ENCODE measurements at places on chromosomes 4 and X. TPM values are rescaled to one million over a fixed set of nuclear protein-coding genes. Genes with fewer than 3 reads are reported as not detected.

The MAGEA9 gene
- total RNA-seq = not detected

DNA sequence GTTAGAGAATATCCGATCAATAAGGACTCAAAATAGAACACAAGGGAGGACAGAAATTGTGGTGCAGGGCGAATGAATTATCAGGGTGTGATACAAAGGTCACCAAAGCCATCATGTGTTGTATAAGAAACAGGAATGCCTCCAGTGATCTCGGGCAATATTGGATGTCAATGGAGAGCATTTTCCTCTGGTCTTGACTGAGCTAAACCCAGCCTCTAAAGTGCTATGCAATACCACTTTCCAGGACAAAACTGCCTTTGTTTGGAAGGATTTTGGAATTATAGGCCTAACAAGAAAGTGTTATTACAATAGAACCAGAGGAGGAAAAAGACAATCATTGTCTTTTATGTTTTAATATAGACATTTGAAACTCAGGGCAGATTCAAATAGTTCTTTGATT lies 281.7 kb downstream of the CHM start:
- no peaks in the 10 kb centered on the region for H3K36me3 ChIP-seq
- no peak overlapping the region for H3K4me3 ChIP-seq
- no peak for DNase-seq
- H3K27me3 ChIP-seq = no peaks in the 10 kb centered on the region
- no peak overlapping the region for H3K27ac ChIP-seq

GRCh38 chr4:182174979-182175378 lies 68.2 kb upstream of the TENM3 start:
- no peak overlapping the region for H3K4me3 ChIP-seq
- DNase-seq = no peak
- H3K36me3 ChIP-seq = no peaks in the 10 kb centered on the region
- peaks cover 29% of the 10 kb centered on the region for H3K4me1 ChIP-seq
- H3K27ac ChIP-seq = no peak overlapping the region

GRCh38 chrX:47704736-47705135 lies 45.8 kb upstream of the UXT start:
- H3K4me3 ChIP-seq = no peak overlapping the region
- no peak for DNase-seq
- no peak overlapping the region for H3K27ac ChIP-seq

The MXRA5 gene
- 6.4 TPM for total RNA-seq

- 0 out of 2 replicates have a peak, but pooled peaks cover 4% of the 10 kb centered on the region for H3K36me3 ChIP-seq
- no peak for DNase-seq
- no peak overlapping the region for H3K4me3 ChIP-seq
- H3K4me1 ChIP-seq = peaks cover 25% of the 10 kb centered on the region
These were observed 134.4 kb downstream of the AFF1 start for GRCh38 chr4:87069037-87069742.

The FHL1 gene
- total RNA-seq = 735 TPM

The EDA2R gene
- total RNA-seq = 22.7 TPM

The LANCL3 gene
- total RNA-seq = not detected

The PPBP gene
- total RNA-seq = not detected

DNA sequence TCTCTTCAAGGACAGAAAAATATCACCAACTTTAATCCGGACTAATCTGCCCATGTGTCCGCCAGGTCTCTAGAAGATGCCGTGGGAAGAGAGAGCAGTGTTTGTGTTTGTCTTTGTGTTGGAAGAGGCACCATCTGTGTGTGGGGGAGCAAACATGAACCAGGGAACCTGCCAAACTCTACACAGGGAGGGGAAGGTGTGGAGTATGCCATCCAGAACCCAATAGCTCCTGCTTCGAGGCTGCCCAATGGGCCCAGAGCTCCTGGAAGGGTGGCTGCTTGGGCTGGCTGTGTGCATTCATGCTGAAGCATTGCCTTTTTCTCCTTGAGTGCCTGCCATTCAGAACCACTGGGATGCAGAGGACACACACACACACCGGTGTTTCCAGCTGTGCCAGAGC lies 536.2 kb downstream of the MID1IP1 start:
- no peak overlapping the region for H3K27ac ChIP-seq
- no peak for DNase-seq
- no peaks in the 10 kb centered on the region for H3K4me1 ChIP-seq
- no peak overlapping the region for H3K4me3 ChIP-seq
- H3K36me3 ChIP-seq = no peaks in the 10 kb centered on the region

- H3K36me3 ChIP-seq = no peaks in the 10 kb centered on the region
- H3K4me3 ChIP-seq = no peak overlapping the region
- peaks cover 3% of the 10 kb centered on the region for H3K27me3 ChIP-seq
- no peak for DNase-seq
These were observed 83.6 kb downstream of the PARM1 start for GRCh38 chr4:75016472-75016871.

GRCh38 chrX:48522291-48522690 lies 683 bp downstream of the EBP start:
- H3K27ac ChIP-seq = peak overlapping the region; percentile 62
- H3K27me3 ChIP-seq = peaks cover 3% of the 10 kb centered on the region
- H3K4me3 ChIP-seq = peak overlapping the region; percentile 91
- peaks cover 15% of the 10 kb centered on the region for H3K4me1 ChIP-seq

The PRKG2 gene
- total RNA-seq = not detected

GRCh38 chr4:168883513-168883912 lies 126.5 kb downstream of the CBR4 start:
- H3K4me1 ChIP-seq = peaks cover 97% of the 10 kb centered on the region
- H3K27me3 ChIP-seq = no peaks in the 10 kb centered on the region
- H3K4me3 ChIP-seq = no peak overlapping the region
- H3K36me3 ChIP-seq = peaks cover 65% of the 10 kb centered on the region

- H3K36me3 ChIP-seq = peaks cover 5% of the 10 kb centered on the region
- H3K4me3 ChIP-seq = no peak overlapping the region
- DNase-seq = peak; percentile 36
- H3K27ac ChIP-seq = no peak overlapping the region
- no peaks in the 10 kb centered on the region for H3K4me1 ChIP-seq
These were observed 421.0 kb downstream of the ADAM29 start for GRCh38 chr4:175339100-175339707.

The GPRASP1 gene
- total RNA-seq = 1.00 TPM

- no peaks in the 10 kb centered on the region for H3K36me3 ChIP-seq
- no peak for DNase-seq
- H3K27me3 ChIP-seq = no peaks in the 10 kb centered on the region
- H3K27ac ChIP-seq = peak overlapping the region; percentile 26
These were observed 3.2 kb upstream of the UGT2B7 start for GRCh38 chr4:69092980-69093568.

DNA sequence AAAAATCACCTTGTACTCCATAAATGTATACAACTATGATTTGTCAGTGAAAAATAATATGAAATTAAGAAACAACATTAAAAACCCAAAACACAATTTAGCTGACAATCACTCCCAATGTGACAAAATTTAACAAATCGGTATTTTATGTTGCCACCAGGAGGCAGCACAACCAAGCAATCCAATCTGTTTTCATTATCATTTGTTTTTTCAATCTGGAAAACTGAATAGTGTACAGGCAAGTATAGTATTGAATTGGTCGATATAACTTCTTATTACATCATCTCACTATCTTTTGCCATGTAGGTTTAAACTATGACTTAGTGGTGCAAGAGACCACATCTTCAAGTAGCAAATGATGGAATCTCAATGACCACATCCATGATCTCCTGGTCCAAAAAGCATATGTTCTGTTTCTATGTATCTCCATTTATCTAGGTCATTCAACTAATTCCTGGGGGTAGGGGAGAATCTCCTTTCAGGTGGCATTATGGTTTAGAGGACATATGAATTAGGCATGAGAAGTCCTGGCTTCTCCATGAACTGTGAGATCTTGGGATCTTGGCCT lies 112.9 kb upstream of the AGA start:
- H3K4me3 ChIP-seq = no peak overlapping the region
- peaks cover 5% of the 10 kb centered on the region for H3K27me3 ChIP-seq
- H3K36me3 ChIP-seq = no peaks in the 10 kb centered on the region
- peaks cover 10% of the 10 kb centered on the region for H3K4me1 ChIP-seq
- peak; percentile 22 for DNase-seq

- peaks cover 42% of the 10 kb centered on the region for H3K36me3 ChIP-seq
- DNase-seq = no peak
- peaks cover 5% of the 10 kb centered on the region for H3K27me3 ChIP-seq
- H3K4me1 ChIP-seq = peaks cover 42% of the 10 kb centered on the region
These were observed 409 bp downstream of the UGDH start for GRCh38 chr4:39526765-39527295.

DNA sequence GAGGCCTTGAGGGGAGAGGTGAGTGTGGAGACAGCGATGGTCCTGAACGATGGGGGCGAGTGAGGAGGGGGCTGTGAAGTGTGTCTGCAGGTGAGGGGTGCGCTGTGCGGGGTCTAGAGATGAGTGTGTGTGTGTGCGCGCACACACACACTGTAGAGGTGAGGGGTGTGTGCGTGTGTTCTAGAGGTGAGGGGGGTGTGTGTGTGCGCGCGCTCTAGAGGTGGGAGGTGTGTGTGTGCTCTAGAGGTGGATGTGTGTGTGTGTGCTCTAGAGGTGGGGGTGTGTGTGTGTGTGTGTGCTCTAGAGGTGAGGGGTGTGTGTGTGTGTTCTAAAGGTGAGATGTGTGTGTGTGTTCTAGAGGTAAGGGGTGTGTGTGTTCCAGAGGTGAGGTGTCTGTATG lies 574 bp downstream of the BST1 start:
- peak overlapping the region; percentile 70 for H3K4me3 ChIP-seq
- no peaks in the 10 kb centered on the region for H3K36me3 ChIP-seq
- no peak overlapping the region for H3K27ac ChIP-seq

The FATE1 gene
- not detected for total RNA-seq

GRCh38 chr4:94814237-94814636 lies 56.5 kb downstream of the BMPR1B start:
- H3K27ac ChIP-seq = no peak overlapping the region
- peaks cover 4% of the 10 kb centered on the region for H3K27me3 ChIP-seq

DNA sequence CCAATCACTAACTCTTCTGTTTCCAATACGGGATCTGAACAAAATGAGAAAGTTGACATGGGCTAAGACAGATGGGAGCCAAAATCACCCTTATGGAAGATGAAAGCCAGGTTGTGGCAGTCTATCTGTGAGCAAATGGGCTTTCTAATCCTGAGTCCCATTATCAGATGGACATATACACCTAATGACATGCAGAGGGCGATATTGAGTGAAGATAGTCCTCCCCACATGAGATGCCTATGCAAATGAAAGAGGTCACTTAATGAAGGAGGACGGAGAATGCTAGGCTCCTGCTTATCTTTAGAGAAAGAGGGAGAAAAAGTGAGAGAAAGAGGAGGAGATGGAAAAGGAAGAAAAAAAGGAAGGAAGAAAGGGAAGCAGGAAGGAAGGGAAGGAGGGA lies 547.5 kb downstream of the NLGN4X start:
- no peak for DNase-seq
- H3K36me3 ChIP-seq = no peaks in the 10 kb centered on the region
- H3K4me1 ChIP-seq = no peaks in the 10 kb centered on the region
- H3K27ac ChIP-seq = no peak overlapping the region

The PWWP3B gene
- total RNA-seq = not detected

- no peak for DNase-seq
- no peak overlapping the region for H3K4me3 ChIP-seq
- H3K27me3 ChIP-seq = no peaks in the 10 kb centered on the region
- no peak overlapping the region for H3K27ac ChIP-seq
These were observed 269.4 kb upstream of the FAT4 start for GRCh38 chr4:125045311-125045710.

DNA sequence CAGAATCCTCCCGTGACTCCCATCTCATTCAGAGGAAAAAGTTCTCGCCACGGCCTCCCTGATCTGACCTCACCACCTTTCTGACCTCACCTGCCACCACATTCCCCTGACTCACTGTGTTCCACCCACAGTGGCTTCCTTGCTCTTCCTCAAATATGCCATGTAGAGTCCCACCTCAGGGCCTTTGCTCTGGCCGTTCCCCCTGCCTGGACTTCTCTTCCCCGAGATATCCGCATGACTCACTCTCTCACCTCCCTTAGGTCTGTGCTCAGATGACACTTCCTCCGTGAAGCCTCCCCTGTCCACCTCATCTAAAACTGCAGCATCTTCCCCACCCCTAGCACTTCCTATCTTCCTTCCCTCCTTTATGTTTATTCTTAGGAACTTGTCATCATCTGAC lies 7.2 kb upstream of the TSPYL2 start:
- peaks cover 5% of the 10 kb centered on the region for H3K36me3 ChIP-seq
- H3K27ac ChIP-seq = no peak overlapping the region
- H3K4me3 ChIP-seq = no peak overlapping the region

The XAGE2 gene
- not detected for total RNA-seq

The CTAG1B gene
- total RNA-seq = not detected

The PPM1K gene
- total RNA-seq = 9.2 TPM

The TCEANC gene
- total RNA-seq = 1.6 TPM

DNA sequence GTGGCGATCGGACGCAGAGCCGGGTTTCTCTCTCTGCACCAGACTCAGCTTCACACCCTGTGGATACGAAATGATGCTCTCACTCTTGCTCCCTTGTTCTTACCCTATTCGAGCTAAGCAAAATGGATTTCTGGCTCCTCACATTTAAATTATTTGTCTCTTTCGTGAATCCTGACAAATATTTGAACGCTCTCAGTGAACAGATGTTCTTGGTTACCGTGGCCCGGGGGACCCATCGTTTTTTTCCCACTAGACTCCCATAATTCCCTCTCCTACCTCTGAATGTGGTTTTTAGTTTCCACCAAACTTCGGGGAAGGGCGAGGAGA lies 630 bp downstream of the SMARCA5 start:
- no peak for DNase-seq
- H3K27ac ChIP-seq = peak overlapping the region; percentile 100
- peaks cover 32% of the 10 kb centered on the region for H3K4me1 ChIP-seq

- DNase-seq = no peak
- no peak overlapping the region for H3K4me3 ChIP-seq
- peaks cover 18% of the 10 kb centered on the region for H3K27me3 ChIP-seq
These were observed 6.2 kb downstream of the PNCK start for GRCh38 chrX:153667281-153667955.

DNA sequence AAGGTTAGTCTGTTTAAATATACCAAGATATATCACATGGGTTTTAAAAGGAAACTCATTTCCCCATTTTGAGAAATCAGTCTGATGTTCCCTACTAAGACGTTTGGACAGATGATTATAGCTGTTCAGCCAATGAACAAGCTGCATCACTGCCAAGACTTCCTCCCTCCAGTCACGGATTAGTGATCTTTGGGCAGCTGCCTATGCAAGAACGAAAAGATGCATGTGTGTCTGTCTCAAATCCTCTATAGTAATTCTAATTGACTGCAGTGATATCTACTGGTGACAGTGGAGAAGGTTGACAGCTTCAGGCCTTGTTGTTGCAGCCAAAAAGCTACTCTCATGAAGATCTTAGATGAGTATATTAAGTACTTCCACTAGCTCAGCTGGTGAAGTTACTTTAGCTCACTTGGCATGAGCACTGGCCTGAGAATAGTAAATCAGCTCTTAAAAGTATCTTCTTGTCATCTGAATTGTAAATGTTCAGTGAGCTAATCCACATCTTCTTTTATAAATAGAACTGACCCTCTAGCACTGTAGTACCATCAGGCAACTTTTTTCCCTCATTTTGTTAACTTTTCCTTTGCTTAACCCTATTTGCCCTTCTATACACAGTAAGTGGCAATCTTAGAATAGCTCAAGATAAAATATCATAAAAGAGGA lies 134.5 kb upstream of the PCDH10 start:
- no peaks in the 10 kb centered on the region for H3K27me3 ChIP-seq
- DNase-seq = no peak
- no peak overlapping the region for H3K4me3 ChIP-seq
- H3K27ac ChIP-seq = no peak overlapping the region
